ENCODE measurements at places on chromosomes 5 and 9. TPM values are rescaled to one million over a fixed set of nuclear protein-coding genes. Genes with fewer than 3 reads are reported as not detected.

The CATSPER3 gene
- 0.87 TPM for total RNA-seq

The GGTA1 gene
- 9.5 TPM for total RNA-seq

The SLC36A3 gene
- total RNA-seq: not detected

The CCIN gene
- total RNA-seq: not detected

The FBP2 gene
- total RNA-seq: not detected

The RPL12 gene
- 1,020 TPM for total RNA-seq

The GFI1B gene
- total RNA-seq: 0.52 TPM

GRCh38 chr5:154764967-154765366 lies 9.8 kb downstream of the LARP1 start:
- H3K27ac ChIP-seq: no peak overlapping the region
- H3K36me3 ChIP-seq: no peaks in the 10 kb centered on the region
- DNase-seq: no peak
- no peaks in the 10 kb centered on the region for H3K27me3 ChIP-seq
- peaks cover 80% of the 10 kb centered on the region for H3K4me1 ChIP-seq

DNA sequence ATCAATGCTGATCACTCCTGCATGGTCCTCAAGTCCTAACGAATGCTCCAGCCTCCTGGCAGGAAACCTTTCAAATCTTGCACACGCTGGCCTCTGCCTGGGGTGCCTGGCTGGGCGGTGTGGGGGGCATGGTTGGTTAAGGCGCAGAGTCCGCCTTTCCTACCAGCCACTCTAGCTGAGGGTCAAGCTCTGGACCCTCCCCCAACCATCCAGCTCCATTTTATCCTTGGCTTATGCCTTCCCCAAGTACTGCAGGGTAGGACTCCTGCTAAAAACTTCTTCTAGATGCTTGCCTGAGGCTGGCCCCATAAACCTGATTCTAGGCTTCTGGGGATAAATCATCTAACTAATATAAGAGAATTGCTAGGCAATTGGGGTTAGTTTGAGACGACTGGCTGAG lies 808 bp upstream of the MVB12B start:
- peak overlapping the region; percentile 78 for H3K27ac ChIP-seq
- H3K27me3 ChIP-seq: no peaks in the 10 kb centered on the region
- DNase-seq: no peak
- peak overlapping the region; percentile 46 for H3K4me3 ChIP-seq
- no peaks in the 10 kb centered on the region for H3K36me3 ChIP-seq
- peaks cover 6% of the 10 kb centered on the region for H3K4me1 ChIP-seq

- DNase-seq: peak; percentile 45
- H3K27me3 ChIP-seq: no peaks in the 10 kb centered on the region
- no peaks in the 10 kb centered on the region for H3K4me1 ChIP-seq
Observed at GRCh38 chr5:99949361-99949760, 585.8 kb upstream of the FAM174A start.

DNA sequence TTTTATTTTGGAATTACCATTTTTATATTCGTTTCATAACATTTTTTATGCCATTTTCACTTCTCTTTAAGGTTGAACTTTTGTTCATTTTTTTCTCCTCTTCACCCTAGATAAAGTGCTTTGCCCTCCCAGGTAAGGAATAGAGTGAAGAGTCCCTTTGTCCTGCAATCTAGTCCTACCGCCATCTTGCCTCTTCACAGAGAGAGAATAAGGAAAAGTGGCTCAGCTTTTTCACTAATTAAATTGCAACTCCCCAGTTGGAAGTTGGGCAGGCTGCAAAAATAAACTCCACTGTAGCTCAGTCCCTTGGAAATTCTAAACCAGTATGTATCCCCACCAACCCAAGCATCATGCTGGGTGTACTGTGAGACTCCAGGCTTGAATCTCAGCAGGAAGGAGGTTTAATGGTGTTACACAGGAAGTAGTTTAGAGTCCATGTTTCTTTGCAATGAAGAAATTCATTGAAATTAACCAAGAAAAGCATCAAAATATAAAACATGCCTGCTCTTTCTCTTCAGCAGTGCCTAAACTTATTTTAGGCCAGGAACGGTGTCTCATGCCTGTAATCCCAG lies 60.3 kb upstream of the PCSK1 start:
- H3K4me1 ChIP-seq: no peaks in the 10 kb centered on the region
- DNase-seq: no peak
- H3K27ac ChIP-seq: no peak overlapping the region
- no peak overlapping the region for H3K4me3 ChIP-seq
- no peaks in the 10 kb centered on the region for H3K36me3 ChIP-seq

GRCh38 chr5:50440651-50441492 lies at the start of gene EMB:
TSS of gene EMB (minus strand) at chr5:50441288. CDS start at chr5:50441151, 137 bp downstream.
- H3K4me3 ChIP-seq: peak within 1 kb of the TSS; percentile 60
- peak; percentile 89 for DNase-seq
- H3K4me1 ChIP-seq: peaks cover 6% of the 10 kb centered on the region

DNA sequence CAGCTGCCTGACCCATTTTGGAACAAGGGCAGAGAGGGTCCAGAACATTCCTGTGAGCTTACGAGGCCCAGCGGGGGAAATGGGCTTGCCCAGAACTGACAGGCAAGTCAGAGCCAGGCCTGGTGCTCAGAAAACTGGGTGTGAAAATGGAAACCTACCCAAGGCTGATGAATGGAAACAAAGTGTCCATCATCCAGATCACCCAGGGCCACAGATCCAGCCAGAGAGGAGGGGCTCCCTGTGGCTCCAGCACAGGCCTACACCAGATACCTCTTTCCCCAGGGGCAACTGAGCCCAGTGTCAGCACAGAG lies 3.1 kb downstream of the CLTB start:
- H3K4me3 ChIP-seq: no peak overlapping the region
- peak; percentile 40 for DNase-seq
- H3K4me1 ChIP-seq: peaks cover 32% of the 10 kb centered on the region
- H3K27ac ChIP-seq: peak overlapping the region; percentile 8
- H3K36me3 ChIP-seq: peaks cover 21% of the 10 kb centered on the region
